Neural crest cell (in vitro differentiated cells): ENCODE measurements at places on chromosomes 4 and X. TPM values are rescaled to one million over a fixed set of nuclear protein-coding genes. Genes with fewer than 3 reads are reported as not detected.

The PF4V1 gene
- total RNA-seq, result not detected in 2 replicates

The EMCN gene
- not detected in 2 replicates for total RNA-seq

DNA sequence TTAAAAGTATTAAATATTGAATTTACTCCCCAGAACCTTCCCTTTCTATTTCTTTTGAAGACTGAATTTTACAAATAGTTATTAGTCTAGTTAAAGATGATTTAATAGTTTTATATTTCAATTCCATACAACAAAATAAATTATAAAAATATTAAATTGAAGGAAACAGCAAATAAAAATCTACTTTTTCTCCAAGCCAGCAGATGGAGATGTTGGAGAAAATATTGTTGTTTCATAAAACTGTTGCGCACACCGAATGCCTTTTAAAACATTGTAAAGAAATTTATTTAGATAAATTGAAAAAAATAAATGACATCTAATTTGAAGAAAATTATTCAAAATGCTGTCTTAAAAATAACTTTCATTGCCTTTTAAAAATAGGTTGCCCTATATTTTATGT is 5.5 kb downstream of the GRIA2 start:
- no peak for DNase-seq

DNA sequence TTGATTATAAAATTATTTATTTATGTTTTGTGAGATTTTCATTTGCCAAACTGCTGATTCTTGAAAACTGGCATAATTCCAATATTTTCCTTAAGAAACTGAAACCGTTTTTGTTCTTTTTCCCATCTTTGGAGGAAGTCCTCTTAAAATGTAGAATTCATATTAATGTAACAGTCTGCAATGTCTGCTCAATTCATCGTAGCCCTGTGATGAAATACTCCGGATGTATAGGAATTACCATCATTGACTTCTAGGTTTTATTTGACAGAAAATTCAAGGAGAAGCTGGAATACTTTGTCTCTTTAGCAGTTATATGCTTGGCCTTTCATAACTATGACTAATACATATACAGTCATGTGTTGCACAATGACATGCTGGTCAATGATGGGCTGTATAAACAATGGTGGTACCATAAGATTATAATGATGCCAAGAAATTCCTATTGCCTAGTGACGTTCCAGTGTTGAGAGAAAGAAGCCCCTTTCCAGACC is 185.0 kb upstream of the GPRIN3 start:
- DNase-seq, result no peak

GRCh38 chr4:142347241-142347640 is 498.9 kb downstream of the INPP4B start:
- DNase-seq, result no peak

DNA sequence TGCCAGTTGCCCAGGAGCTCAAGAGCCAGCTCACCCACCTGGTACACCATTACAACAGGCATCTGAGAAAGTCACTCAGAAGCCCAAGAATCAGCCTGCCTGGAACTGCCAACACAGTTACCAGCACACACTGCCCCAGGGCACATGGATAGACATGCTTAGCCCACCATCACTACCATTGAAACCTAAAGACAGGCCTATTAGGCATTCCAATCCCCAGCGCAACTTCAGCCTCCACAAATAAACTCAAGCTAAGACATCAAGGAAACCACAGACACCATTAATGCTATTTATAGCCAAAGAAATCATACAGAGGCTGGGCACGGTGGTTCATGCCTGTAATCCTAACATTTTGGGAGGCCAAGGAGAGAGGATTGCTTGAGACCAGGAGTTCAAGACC is 42.3 kb downstream of the ATRX start:
- DNase-seq, result no peak

DNA sequence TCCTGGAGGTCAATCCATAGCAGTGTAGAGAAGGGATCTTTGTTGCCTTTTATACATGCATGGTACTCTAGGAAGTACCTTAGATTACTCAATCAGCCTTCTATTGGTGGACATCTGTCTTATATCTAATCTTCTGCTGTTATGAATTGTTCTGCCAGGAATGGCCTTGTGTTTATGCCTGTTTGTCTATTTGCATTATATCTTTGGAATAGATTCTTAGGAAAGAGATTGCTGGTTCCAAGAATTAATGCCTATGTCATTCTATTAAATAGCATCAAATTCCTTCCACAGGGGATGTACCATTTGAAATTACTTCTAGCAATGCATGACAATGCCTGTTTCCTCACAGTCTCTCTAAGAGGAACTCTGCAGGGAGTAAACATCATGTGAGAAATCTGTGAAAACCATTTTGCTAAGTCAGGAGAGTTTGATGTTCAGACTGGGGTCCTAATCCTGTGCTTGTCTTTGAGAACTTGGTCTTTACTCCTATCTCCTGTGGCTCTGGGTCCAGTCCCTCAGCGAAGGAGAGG is 42.5 kb downstream of the BEX3 start:
- no peak for DNase-seq
